Mesenteric fat pad (tissue), 1 donor: ENCODE measurements at places on chromosomes 7 and 10. TPM values are rescaled to one million over a fixed set of nuclear protein-coding genes. Genes with fewer than 3 reads are reported as not detected.

- no peak for DNase-seq
Observed at GRCh38 chr7:24970676-24971075, 9.3 kb downstream of the OSBPL3 start.

GRCh38 chr10:4918236-4918635, 45.0 kb upstream of the AKR1C1 start:
- DNase-seq, result no peak

GRCh38 chr7:71793251-71793650, 618.9 kb downstream of the CALN1 start:
- DNase-seq, result no peak

- no peak for DNase-seq
Observed at GRCh38 chr10:6671976-6672375, 91.9 kb upstream of the PRKCQ start.

DNA sequence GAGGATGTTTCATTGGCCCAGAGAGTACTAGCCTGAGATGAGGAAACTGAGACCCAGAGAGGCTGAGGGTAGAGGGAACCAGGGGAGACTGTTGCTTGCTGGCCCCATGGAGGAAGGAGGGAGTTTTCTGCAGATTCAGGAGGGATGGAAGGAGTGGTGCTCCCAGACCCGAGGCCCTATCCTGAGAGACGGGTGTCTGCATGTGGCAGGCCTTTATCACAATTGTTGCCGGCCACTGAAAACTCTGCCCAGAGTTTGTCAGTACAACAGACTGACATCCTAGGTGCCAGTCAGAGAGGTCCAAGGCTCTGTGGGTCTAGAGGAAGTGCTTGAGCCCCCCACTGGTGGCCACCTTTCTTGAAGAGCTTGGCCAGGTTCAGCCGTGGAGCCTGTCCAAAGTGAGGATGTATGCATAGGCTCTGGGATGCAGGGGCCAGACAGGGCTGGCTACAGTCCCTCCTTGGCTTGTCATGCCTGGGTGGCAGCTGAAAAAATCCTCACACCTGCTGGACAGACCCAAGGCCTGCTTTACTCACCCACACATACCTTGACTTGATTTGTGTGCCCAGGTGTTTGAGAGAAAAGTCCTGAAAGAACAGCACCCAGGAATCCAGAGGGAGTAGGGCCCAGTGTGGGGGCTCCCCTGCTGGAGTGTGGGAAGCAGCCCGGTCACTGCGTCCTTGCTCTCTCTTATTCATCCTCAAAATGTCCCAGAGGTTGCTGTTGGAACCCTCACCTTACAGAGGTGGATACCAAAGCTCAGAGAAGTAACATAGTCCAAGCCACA, 65.2 kb downstream of the CLRN3 start:
- DNase-seq, result no peak

Gene COMTD1
- 19.6 TPM for total RNA-seq

Gene FGFR2
- total RNA-seq, result 1.4 TPM

Gene FGF8
- total RNA-seq, result not detected
